ENCODE measurements at places on chromosomes 3 and 15.

DNA sequence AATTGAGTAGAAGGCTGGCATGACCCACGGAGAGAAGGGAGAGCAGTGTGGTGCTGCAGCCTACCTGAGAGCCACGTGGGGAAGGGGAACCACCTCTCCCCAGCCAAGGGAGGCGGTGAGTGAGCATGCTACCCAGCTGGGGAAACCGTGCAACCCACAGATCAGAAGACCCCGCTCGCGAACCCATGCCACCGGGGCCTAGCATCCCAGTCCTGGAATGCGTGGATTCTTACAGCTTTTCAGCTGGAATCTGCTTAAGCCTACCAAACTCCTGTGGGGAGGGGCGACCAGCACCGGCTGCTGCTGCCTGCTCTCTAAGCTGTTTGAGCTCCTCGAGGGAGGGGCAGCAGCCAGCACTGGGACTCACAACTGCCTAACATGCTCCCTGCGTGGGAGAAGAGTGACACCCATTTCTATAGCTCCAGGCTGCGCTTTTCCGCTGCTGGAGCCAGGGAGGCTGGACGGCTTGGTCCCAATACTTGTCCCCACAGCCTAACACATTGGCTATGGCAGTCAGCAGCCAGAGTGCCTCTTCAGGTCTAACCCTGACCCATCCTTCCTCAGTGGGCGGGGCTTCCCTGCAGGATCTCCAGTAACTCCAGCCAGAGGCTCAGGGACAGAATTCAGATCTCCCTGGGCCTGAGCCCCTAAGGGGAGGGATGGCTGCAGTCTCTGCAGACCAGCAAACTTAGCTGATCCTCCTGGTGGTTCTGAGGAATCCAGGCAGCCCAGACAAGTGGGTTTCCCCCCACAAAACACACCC is 20.0 kb upstream of the TEX55 start:
- no peak for DNase-seq

- peak; percentile 52 for DNase-seq
Observed at GRCh38 chr3:5187920-5188418, 462 bp downstream of the EDEM1 start.

DNA sequence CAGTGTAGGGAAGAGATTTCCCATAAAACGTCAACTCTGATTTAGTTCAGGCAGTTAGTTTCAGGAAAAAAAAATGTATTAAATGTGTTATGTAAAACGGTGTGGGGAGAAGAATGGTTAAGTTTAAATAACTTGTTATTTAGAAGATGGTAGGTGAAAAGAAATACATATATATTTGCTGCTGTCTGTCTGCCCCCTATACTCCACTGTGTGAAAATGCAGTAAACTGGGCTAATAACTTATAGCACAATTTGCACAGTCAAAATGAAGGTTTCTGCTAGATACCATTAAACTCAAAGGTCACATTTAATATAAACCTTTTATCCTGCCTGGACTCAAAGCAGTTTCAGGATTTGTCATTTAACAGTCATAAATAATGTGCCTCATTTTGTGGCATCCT is 515.0 kb downstream of the FGF12 start:
- no peak for DNase-seq

GRCh38 chr3:58557491-58557890 is 19.7 kb downstream of the FAM107A start:
- DNase-seq: no peak

GRCh38 chr3:38566215-38566528 is 70.0 kb downstream of the EXOG start:
- no peak for DNase-seq

DNA sequence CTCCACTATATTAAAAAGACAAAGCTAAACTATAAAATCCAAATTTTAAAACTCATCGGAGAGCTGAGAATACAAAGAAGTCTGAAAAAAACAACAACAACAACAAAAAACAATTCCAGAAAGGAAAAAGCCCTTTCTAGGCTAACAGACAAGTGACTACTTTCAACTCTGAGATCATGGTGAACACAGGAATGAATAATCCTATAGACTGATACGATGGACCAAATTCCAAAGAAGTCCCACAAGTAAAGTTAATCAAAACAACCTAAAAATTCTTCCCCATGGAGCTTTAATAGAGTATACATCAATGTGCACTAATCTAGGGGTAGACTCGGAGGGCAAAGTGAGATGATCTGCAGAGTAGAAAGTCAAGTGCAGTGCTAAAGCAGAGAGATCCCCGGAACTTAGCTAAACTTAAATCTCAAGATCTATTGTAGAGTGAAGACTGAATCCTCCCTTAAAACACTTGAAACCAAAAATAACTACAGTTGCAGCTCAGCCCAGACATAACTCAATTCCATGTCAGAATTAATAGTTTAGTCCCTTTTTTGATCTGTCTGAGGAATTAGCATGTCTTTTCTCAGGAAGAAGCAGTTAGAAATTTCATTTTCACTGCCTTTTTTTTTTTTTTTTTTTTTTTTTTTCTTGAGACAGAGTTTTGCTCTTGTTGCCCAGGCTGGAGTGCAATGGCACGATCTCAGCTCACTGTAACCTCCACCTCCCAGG is 43.5 kb downstream of the MYO9A start:
- no peak for DNase-seq

DNA sequence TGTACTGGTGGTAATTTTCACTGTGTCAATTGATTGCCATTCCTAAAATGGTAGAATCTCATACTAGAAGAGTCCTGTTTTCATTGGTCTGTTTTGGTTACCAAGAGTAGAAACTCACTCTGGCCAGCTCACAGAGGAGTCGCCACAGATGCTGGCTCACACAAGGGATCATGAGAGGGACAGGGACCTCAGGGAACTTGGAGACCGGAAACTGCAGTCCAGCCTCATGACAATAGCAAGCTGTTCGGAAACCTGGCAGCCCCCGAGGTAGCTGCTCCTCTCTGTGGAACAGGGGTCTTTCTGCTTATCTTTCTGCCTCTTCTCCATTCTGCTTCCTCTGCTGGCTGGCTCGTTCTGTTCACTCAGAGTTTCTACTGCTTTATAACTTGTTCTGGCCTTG is 192.9 kb downstream of the PLCL2 start:
- no peak for DNase-seq

DNA sequence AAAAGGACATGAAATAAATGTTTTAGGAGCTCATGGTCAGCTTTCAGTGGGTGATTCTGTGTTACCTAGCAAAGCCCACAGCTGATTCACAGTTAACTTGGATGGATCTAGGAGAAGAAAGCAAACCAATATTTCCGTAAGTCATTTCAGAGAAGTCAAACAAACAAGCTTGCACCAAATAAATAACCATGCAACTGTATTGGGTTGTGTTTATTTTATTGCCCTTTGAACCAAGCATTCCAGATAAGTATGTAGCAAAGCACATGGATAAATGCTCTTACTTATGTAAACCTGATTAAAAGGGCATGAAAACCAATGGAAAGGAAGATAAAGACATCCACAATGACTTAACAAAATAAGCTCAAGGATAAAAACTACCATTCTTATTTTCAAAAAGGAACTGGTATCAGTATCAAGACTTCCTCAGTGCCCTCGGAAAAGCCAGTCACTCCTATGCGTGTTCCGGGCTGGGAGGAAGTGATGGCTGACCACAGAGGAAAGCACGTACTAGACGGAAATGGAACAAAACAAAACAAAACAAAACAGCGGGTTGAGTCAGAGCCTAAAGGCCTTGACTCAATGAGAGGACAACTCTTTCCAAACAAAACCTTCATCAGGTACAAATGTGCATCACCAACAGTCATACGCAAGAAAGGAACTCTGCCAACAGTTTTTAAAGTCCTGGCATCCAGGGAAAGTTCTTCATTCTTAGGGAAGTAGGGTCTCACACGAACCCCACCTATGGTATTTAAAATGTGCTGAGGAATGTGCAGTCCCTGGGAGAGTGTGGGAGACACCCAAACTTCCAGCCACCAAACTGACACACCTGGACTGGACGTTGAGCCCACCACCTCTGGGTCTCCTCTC is 103.3 kb downstream of the SNRK start:
- peak; percentile 69 for DNase-seq

GRCh38 chr3:117692416-117692995 is 982.9 kb downstream of the TUSC7 start:
- DNase-seq: no peak

DNA sequence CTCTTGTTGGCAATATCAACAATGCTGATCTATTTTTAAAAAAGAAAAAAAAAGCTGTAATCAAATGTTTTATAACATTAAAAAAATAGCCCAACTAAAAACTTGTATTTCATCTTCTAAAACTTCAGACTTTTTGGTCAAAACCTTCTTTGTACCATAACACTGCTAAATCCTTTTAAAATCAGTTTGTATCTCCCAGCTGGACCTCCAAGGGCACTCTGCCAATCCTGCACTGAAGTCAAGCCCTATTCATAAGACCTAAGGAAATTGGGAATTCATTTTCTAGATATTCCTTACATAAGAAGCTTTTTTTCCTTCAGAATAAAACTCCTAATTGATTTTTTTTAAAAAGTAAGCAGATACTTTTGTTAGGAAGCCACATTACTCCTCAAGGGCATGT is 38.2 kb upstream of the HCLS1 start:
- no peak for DNase-seq

DNA sequence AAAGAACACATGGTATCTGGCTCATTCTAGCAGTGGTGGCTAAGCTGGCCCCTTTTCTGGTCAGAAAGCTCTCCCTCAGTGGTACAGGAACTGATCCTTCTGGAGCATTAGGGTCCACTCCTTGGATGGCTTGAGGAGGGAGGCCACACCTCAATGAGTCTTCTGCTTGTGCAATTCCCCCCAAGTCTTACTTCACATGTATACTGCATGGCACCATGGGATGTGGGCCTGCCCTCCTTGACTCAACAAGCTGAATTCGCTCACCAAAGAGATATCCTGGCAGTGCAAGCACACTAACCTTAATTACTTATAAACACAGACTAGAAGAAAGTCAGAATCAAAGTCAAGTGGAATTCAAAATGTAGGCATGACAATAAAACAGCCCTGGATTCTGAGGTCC is 133.8 kb upstream of the SLC2A2 start:
- DNase-seq: no peak

DNA sequence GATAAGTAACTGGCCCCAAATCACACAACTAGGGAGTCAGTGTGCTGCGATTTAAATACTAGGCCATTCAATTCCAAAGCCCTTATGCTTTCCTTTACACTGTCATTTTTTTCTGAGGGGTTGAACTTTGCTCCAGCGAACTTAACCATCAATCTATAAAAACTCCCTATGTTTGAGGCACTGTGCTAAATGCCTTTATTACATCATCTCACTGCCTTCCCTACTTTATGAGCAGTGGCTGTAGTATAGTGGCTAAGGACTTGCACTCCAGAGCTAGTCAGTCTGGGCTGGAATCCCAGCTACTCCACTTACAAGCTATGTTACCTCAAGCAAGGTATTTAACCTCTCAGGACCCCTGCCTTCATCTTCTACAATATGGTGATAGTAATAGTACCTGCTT is 26.9 kb upstream of the WDR72 start:
- DNase-seq: no peak

DNA sequence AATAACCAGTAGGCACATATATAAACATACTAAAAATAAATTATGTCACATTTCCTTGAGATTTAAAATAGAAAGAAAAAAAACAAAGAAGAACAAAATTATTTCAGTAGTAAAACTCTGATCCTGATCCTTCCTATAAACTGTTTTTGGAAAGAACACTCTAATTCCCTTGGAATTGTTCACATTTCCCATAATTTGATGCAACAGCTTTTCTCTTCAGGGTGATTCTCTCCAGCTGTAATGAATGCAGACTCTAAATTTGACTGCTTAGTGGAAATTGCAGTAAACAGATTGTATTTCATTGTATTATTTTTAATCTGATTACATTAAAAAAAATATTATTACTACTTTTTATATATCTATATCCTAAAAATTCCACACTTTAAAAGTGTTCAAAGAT is 70.2 kb upstream of the ABI3BP start:
- DNase-seq: no peak

GRCh38 chr15:70257047-70257446 is 159.3 kb upstream of the TLE3 start:
- no peak for DNase-seq

- no peak for DNase-seq
Observed at GRCh38 chr3:53253707-53254508, 1.9 kb downstream of the TKT start.

DNA sequence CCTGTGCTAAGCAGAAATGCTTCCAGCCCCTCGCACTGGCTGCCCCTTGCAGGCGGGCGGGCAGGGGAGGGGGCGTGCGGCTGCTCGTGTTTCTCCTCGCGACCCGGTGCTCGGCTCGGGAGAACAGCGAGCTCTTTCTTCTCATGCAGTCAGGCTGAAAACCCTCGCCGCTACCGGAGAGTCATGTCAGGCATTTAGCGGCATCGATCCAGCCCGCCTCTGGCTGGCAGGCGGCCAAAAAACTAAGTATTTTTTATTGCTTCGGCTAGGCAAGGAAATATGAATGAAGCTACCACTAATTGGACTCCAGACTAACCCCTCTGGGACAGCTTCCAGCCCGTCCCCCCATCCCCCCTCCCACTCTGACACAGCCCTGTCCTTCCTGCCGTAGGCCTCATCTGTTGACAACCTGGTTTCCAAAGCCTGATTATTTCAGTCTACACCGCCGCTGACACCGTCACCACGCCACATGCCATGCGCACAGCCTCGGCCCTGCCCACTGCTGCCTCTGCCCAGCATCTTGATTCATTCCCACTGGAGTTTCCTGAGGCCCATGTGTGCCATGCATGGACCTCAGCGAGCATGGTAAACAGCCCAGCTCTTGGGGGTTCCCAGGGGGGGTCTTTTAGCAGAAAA is 35.3 kb downstream of the TLE3 start:
- DNase-seq: no peak

DNA sequence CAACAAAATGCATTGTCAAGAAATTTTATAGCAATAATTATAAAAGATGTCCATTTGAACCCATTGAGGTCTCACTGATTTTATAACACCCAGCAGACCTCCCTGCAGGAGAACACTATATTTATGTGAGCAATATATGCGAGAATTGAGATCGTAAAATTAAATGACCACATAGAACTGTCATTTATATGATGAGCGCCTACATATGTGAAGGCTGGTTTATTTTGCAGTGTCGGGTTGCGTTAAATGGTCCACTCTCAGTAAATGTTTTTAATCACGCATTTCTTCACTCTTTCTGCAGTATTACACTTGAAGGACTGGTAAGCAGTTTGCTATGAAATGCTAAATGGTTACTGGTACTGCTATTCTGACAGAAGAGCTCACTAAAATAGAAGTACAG is 408.5 kb upstream of the AGTR1 start:
- no peak for DNase-seq

- DNase-seq: no peak
Observed at GRCh38 chr3:149586871-149587270, 71.0 kb downstream of the WWTR1 start.

DNA sequence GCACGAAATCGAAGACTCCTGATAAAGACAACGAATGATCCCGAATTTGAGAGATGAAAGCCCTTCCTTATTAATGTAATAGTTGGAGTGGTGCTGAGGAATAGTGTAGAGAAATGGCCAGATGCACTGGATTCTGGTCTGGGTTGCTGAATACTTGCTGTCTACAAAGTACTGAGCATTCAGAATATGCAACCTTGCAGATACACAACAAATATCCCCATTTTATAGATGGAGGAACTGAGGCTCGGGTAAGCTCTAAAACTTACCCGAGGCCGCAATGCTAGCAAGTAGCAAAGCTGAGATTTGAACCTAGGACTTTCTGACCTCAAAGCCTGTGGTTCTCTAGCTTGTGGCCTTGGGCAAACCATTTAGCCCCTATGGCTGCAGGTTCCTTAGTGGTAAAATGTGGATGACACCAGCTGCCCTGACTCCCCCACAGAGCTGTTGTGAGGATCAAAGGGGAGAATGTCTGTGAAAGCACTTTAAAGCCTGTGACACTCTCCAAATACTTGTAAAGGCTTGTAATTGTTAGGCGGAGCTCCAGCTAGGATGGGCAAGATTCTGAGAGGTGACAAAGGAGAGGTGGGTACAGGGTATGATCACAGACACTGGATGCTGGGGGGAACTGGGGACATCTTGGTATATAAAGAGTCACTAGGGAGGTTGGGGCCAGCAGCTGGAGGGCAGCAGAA is 39.8 kb downstream of the FOXB1 start:
- no peak for DNase-seq
